Ascending aorta (tissue), 2 donors: ENCODE measurements at places on chromosomes 12 and 14.

- no peak for DNase-seq
Observed at GRCh38 chr14:38387821-38388220, 131.9 kb upstream of the CLEC14A start.

DNA sequence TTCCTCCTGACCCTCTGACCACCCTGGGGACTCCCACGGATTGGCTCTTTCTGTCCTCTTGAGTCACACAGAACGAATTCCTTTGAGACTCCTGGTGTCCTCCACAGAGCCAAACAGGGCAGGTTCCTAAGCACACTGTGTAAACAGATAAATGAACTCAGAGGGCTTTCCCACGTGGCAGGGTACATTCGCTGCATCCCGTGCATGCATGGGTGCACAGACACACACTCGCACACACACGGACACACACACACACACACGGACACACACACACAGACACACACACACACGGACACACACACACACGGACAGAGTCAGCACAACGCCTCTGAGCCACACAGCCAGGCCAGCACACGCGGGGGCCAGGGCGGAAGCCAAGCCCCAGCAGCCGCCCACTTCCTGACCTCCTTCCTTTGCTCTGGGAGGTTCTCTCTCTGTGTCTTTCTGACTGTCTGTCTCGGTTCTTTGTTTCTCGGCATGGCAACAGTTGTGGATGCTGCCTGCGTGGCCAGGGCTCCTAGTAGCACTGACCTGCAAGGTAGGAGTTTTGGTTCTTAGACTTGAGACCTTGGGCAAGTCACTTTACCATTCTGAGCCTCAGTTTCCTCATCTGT, 706 bp downstream of the CRACR2A start:
- no peak for DNase-seq

- no peak for DNase-seq
Observed at GRCh38 chr14:26835979-26836570, 238.2 kb upstream of the NOVA1 start.

GRCh38 chr12:92927436-92928281, 1.4 kb downstream of the EEA1 start:
- no peak for DNase-seq

- DNase-seq, result no peak
Observed at GRCh38 chr14:32824195-32824594, 114.5 kb upstream of the NPAS3 start.

DNA sequence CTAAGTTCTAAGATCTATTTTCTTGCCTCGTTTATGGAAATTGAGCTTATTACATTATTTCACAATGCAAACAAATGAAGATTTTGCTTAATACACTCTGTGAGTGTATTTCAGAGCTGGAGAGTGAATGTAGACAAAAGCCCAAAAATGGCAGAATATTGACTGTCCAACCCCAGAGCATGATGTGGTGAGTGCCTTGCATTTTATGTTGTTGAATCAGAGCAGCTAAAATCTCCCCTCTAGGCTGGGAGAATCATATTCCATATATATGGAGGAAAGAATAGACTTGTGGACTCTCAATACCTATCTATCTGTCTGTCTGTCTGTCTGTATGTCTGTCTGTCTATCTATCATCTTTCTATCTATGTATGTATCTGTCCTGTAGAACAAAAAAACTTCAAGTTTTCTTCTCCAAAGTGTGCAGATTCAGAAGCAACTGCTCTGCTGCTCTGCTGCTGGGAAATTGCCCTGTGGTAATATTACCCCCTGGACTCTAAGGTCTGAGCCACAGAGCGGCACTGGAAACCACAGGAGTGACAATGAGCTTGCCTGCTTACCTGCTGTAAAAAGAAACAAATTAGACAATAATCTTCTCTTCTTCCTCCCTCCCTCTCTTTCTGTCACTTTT, 209.4 kb upstream of the PRICKLE1 start:
- DNase-seq, result no peak

- DNase-seq, result no peak
Observed at GRCh38 chr12:102300824-102301461, 103.3 kb upstream of the PMCH start.

GRCh38 chr12:27572486-27573255, 48.7 kb downstream of the PPFIBP1 start:
- DNase-seq, result no peak

- DNase-seq, result no peak
Observed at GRCh38 chr12:122799641-122800243, 25.4 kb downstream of the CCDC62 start.

- DNase-seq, result no peak
Observed at GRCh38 chr12:121144416-121144914, 11.8 kb downstream of the P2RX7 start.

DNA sequence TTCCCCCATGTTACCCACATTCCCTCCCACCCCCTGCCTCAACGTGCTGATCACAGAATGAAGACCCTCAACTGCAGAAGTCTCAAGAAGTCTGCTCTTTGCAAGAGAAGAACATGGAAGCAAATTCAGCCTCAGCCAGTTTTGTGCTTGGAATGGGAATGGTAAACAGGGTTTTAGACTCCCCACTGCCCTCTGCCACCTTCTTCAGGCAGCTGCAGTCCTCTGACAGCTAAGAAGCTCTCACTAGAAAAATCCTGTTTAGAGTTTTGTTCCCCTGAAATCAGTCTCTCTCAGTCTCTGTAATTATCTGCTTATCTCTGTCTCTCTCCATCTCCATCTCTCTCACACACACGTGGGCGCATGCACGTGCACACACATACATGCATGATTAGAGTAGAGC, 85.4 kb downstream of the CRACR2A start:
- DNase-seq, result no peak

- no peak for DNase-seq
Observed at GRCh38 chr14:96752594-96752993, 44.6 kb upstream of the VRK1 start.

DNA sequence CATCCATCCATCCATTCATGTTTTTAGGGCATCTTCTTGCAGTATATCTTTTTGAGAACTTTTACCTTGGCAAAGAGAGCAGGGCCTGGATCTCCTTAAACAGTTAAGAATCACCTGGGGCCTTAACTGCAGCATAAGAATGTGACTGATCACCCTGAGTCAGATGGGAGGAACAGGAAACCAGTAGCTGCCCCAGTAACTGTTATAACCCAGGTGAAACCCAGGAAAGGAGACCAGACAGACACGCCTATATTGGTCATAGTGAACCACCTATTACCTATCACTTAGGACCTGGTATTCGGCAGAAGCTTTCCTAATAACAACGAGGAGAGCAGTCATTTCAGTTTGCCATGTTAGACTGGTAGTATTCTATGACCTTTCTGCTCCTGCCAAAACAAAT, 43.4 kb upstream of the NR2C1 start:
- no peak for DNase-seq

DNA sequence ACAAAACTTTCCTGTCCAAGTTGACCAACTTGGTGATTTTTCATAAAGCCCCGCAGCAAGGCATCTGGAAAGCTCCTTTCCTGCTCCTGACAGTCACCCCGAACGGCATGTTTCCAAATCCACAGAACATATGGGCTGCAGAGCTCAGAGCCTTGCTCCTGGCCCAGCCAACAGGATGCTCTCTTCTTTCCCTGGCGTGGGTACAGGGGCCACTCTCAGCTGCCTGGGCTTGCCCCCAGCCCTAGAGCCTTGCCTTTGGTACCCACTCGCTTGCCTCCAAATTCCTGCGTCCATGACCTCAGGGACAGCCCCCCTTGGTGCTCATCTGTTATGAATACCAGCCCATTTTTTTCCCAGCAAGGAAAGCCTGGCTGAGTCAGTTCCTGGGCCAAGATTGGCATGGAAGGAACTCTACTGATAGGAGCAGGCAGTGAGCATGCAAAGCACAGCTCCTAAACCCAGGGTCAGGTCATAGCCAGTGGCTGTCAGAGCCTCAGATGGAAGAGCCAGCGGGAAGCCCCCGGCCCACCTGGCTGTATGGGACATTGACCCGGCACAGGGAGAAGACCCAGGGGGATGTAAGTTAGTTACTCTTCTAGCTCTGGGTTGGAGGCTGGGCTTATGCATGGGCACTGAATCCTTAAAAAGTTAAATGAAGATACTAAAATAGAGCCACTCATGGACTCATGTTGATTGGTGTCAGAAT, 105.3 kb upstream of the RTL1 start:
- DNase-seq, result no peak
